ENCODE measurements at places on chromosomes 1 and 21.
A peak's percentile ranks its signal among the peaks of the same experiment; 100 is the strongest.

DNA sequence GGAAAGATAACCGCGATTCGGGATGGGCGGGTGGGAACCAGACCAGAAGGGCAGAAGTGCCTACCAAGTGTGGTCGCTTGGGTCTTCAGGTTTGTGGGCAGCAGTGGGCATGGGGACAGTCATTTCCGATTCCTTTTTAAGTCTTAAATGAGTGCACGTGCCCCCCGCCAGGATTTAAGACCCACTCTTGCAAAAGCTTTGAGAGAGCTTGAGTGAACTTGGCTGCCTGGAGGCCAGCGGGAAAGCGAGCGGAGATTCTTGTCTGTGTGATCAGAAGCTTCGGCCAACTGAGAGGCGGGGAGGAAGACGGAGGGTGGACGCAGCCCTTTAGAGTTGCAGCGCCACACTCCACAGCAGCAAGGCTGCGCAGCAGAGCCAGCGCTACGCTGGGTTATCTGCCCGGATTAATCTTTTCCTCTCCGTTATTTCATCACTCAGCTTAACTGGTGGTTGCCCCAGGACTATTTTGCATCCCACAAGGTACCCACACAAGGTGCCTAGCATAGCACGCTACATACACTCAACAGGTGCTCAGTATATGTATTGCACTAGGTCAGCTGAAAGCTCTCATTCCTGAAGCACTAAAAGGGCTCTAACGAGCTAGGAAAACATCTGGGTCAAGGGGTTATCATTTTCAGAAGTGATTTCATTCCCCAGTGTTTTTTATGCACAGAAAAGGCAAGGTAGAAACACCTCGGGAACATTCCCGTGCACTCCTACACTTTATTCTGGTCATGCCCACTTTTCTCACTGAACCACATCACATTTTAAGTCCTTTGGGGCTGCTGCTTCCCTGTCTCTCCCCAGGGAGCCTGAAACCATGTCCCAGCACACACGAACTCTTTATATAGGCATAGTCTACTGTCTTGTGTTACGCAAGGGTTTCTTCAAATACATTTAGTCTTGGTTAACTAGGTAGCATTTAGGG is 1.5 kb upstream of the BATF3 start:
- peak; percentile 11 for DNase-seq

DNA sequence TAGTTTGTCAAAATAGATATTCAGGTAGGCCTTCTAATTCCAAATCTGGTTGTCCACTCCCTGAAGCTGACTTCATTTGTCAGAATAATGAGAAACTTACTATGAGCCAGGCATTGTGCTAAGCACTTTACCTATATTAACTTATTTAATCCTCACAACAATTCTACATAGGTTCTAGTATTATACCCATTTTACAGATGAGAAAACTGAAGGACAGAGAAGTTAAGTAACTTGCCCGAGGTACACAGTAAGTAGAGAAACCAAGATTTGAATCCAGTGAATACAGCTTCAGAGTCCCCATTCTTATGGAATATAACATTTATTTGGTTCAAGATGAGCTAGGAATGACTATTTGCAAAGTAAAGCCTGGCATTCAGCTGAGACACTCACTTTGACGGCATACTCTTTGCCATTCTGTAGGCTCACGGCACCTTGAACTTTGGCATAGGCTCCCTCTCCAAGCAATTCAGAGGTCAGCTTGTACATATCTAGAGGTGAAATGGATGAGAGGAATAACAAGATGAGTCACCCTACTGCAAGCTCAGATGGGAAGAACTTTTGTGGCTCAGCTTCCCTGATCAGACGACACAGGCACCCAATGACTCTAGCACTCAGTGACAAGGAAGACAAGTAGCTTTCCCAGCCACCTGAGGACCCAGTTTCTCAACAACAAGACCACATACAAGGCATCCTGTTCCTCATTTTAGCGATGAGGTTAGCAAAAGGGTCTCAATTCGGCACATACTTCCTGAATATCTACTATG is 23.7 kb downstream of the MKNK1 start:
- DNase-seq, result no peak

GRCh38 chr21:46284733-46285132 is 678 bp downstream of the MCM3AP start:
- DNase-seq, result no peak

GRCh38 chr1:101920577-101920976 is 76.1 kb downstream of the OLFM3 start:
- no peak for DNase-seq

GRCh38 chr1:151282883-151283725 is 1.0 kb downstream of the ZNF687 start:
- DNase-seq, result no peak

DNA sequence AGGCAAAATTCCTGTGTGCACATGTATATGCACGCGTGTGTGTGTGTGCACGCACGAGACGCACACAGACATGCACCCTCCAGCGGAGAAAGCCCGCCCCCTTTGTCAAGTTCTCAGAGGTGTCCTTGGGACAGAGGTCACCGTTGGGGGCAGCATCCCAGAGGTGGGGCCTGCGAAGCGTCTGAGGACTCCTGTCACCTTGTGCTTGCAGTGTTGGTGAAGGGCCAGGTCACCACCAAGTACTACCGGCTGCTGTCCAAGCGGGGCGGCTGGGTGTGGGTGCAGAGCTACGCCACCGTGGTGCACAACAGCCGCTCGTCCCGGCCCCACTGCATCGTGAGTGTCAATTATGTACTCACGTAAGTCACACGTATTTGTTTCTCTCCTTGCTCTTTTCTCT is 42.6 kb downstream of the SIM2 start:
- no peak for DNase-seq

DNA sequence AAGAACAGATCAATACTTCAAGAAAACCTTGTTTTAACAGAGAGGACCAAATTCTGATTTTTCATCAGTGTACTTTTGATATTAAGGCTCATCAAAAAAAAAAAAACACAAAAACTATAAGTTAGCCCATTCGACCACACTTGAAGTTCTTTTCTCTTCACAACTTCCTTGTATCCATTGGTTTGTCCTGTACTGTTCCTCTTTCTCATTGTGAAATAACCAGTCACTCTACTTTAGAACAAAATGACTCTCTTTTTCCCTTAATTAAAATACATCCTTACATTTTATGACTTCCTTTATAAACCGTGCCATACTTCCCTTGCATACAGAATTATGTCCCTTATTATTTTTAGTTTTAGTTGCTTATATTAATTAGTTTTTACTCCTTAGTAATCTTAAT is 8.4 kb downstream of the QSOX1 start:
- no peak for DNase-seq

DNA sequence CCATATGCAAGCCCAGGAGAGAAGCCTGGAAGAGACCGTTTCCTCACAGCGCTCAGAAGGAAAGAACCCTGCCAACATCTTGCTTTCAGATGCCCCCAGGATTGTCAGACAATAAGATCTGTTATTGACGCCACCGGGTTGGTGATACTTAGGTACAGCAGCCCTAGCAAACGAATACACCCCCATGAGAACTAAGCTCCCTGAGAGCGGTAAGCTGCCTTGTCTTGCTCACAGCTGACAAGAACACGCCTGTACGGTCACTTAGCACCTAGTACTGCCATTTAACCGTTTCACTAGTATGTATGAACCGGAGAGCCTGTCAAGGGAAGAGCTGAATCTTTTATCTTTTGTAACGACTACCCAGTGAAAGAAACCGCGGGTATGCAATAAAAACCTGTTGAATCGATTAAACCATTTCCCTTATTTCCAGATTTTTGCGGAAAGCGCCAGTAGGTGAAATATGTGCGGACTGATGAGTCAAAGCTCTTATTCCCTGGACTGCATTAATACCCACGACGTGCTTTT is 619 bp upstream of the ZBTB8B start:
- DNase-seq, result no peak

DNA sequence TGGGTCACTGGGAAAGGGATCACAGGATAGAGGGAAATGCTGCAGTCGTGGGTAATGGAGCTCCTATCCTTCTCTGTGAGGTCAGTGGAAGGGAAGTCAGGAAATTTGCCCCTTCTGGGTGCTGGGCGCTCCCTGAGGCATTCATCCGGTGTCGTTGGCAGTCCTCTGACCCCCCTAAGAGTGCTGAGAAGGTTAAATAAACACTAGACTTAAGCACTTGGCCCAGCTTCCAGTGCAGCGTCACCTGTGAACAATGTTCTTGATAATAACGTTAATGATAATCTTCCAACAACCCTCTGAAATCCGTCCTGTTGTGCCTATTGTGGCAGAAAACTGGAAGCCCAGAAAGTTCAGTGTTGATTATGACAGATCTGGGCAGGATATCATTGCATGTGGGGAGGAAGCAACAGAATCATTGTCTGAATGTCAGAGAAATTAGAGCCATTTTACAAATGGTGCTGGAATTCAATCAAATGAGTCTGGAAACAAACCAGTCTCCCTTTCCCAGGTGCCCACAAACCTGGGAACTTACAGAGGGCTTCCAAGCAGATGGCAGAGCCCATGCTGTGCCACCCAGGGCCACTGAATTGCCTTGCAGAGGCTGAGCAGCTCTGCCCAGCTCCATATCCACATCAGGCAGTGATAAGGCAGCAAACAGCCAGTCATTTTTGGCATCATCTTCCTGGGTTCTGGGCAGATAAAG is 216.8 kb downstream of the KAZN start:
- no peak for DNase-seq

- no peak for DNase-seq
Measured at GRCh38 chr1:50620680-50621329, 197.6 kb upstream of the DMRTA2 start.

GRCh38 chr1:912740-913301 is 10.9 kb upstream of the SAMD11 start:
- no peak for DNase-seq

DNA sequence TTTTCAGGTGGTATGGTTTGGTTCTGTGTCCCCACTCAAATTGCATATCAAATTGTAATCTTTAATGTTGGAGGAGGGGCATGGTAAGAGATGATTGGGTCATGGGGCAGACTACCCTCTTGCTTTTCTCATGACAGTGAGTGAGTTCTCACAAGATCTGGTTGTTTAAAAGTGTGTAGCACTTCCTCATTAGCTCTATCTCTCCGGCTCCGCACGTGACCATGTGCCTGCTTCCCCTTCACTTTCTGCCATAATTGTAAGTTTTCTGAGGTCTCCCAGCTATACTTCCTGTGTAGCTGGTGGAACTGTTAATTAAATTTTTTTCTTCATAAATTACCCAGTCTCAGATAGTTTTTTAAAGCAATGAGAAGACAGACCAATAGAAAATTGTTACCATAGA is 843.2 kb downstream of the AMY1C start:
- DNase-seq, result no peak

- no peak for DNase-seq
Measured at GRCh38 chr21:44969066-44969670, 29.3 kb downstream of the SLX9 start.

DNA sequence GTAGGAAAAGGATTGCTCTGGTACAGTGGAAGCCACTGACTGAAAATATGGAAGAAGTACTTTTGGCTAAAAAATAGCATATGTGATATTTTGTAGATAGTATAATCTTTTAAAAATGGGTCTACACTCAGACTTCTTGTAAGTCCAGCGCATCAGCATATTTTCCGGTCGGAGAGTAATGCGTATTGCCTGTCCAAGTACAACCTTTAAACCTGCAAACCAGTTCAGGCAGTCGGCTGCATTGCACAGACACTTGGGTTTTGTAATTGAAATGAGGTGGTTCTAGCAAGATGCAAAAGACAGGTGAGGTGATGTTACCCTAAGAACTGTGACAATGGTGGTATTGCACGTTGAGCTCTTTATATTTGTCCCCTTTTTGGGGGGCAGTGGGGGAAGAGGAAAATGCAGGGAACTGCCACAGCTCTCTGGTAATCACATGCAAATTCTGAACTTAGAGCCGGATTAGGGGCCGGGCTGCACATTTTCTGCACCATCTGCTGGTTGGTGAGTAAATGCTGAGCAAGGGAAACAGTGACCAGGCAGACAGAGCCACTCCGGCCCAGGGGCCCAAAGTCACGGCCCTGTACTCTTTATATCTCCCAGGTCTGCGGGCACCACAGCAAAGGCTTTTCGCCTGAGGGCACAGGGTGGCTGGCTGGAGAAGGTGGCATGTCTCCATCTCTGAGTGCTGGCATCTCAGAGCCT is 2.3 kb downstream of the GPR137B start:
- no peak for DNase-seq

- no peak for DNase-seq
Measured at GRCh38 chr1:212601524-212601923, 7.0 kb upstream of the ATF3 start.

DNA sequence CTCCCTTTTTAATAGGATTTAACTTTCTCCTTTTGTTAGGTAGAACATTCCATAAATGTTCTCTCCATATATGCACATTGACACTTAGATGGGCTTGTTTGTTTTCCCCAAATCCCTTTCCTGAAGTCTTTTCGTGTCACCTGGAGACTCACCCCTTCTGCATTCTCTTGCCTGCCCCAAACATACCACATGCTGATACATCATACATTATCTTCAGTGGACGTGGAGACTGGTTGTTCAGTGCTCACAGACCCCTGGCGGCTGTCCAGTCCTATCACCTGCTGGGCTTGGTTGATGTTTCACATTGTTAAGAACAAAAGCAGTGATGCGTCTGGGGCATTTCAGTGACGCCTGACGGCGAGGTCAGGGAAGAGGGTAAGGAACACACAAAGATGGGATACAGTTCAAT is 22.2 kb downstream of the FMOD start:
- DNase-seq, result no peak

- no peak for DNase-seq
Measured at GRCh38 chr1:22231995-22232690, 89.2 kb upstream of the WNT4 start.

- no peak for DNase-seq
Measured at GRCh38 chr1:172143384-172144055, 277.0 kb upstream of the C1orf105 start.

DNA sequence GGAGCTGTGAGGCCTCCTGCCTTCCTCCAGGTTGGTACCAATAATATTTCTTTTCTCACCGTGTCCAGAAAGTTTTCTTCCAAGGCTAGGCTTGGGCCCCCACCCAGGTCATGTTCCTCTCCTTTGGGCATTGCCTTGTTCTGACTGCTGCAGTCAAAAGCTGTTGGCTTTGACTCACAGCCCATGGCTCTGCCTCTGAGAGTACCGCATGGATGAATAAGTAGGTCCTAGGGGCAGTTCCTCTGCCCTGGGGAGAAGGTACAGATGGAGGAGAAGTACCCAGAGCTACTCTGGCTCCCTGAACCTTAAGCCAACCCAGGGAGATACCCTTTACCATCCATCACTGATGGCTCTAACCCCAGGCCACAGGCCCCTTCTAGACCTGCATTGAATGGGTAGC is 115.0 kb downstream of the NAV1 start:
- DNase-seq, result no peak

DNA sequence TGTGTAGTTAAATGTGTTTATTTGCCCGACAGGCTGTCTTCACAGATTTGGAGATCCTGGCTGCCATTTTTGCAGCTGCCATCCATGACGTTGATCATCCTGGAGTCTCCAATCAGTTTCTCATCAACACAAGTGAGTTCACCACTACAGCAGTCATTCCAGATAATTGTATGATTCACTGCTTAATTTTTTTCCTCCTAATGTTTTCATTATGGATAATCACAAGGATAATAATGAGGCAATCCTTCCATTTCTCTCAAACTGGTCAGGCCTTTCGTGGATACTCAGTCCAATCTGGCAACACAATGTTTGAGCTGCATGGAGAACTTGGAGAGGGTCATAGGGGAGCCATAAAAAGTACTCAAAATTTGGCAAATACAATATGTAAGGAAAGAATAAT is 168.3 kb upstream of the SGIP1 start:
- DNase-seq, result no peak

GRCh38 chr1:9207715-9208114 is 26.9 kb upstream of the H6PD start:
- DNase-seq, result no peak

GRCh38 chr1:203331224-203331623 is 19.7 kb downstream of the FMOD start:
- DNase-seq, result no peak

Data from activated CD4-positive, alpha-beta T cell treated with anti-CD3 and anti-CD28 coated beads, Interleukin-2, amount 50 U/mL, for 24 hours (primary cell).